Natural killer cell (primary cell): ENCODE measurements at places on chromosomes 7 and 10. TPM values are rescaled to one million over a fixed set of nuclear protein-coding genes. Genes with fewer than 3 reads are reported as not detected.

Gene LRRC61
- total RNA-seq: 16.7 TPM

Gene NUTM2D
- 3.1 TPM for total RNA-seq

GRCh38 chr7:91242097-91242844 is 22.0 kb upstream of the FZD1 start:
- DNase-seq: no peak

GRCh38 chr7:109950256-109950655 is 1140.7 kb upstream of the LRRN3 start:
- no peak for DNase-seq

- no peak for DNase-seq
These were observed 350.8 kb downstream of the PLXNA4 start for GRCh38 chr7:132225216-132226030.

DNA sequence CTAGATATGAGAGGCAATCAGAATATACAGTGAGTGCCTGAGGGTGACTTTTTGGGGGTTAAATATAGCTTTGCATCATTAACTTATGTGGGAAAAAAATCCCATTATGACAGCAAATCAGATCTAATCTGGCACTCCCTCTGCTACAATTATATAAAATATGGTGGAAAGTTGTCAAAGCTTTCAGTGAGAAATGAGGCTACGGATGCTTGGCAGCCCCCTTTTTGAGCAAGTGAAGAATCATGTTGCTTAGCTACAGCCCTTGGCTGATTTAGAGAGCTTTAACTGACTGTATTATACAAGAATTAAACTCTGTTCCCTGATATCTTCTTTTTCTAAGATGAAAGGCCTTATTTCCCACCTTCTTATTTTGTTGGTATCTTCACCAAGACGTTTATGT is 57.4 kb downstream of the GPR158 start:
- DNase-seq: no peak

- DNase-seq: no peak
These were observed 59.9 kb downstream of the CACUL1 start for GRCh38 chr10:118694848-118695247.

DNA sequence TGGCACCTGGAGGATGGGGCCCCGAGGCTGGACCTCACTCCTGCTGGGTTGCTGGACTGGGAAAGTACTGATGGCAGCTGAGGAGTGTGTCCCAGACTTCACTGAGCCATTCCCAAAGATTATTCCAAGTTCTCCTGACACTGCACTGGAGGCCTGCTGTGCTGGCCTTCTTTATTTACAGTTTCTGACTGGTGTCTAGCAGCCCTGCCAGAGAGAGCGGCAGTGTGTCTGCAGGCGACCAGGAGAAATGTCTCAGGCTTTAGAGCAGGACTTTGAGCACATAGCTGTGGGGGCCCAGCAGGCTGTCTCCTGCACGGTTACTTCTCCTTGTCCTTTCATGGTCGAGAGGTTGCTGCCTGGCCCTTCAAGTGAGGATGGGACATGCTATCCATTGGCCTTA is 16.1 kb downstream of the HTRA1 start:
- no peak for DNase-seq
